ENCODE measurements at places on chromosomes 1 and 21. TPM values are rescaled to one million over a fixed set of nuclear protein-coding genes. Genes with fewer than 3 reads are reported as not detected.

- H3K4me1 ChIP-seq, result no peaks in the 10 kb centered on the region
- DNase-seq, result no peak
- H3K4me3 ChIP-seq, result no peak overlapping the region
- H3K36me3 ChIP-seq, result no peaks in the 10 kb centered on the region
- peak overlapping the region; percentile 26 for H3K27ac ChIP-seq
- H3K27me3 ChIP-seq, result no peaks in the 10 kb centered on the region
Measured at GRCh38 chr1:206930210-206930798, 8.6 kb upstream of the FCMR start.

GRCh38 chr1:30038134-30039025 is 685.0 kb downstream of the MATN1 start:
- H3K4me3 ChIP-seq, result no peak overlapping the region
- H3K36me3 ChIP-seq, result no peaks in the 10 kb centered on the region
- peaks cover 18% of the 10 kb centered on the region for H3K27me3 ChIP-seq
- no peaks in the 10 kb centered on the region for H3K4me1 ChIP-seq
- DNase-seq, result no peak
- no peak overlapping the region for H3K27ac ChIP-seq

LEPROT gene
- total RNA-seq, result 75.5 TPM

- no peak for DNase-seq
- no peak overlapping the region for H3K4me3 ChIP-seq
- H3K4me1 ChIP-seq, result no peaks in the 10 kb centered on the region
- H3K36me3 ChIP-seq, result no peaks in the 10 kb centered on the region
- H3K27me3 ChIP-seq, result no peaks in the 10 kb centered on the region
- no peak overlapping the region for H3K27ac ChIP-seq
Measured at GRCh38 chr1:90605070-90605469, 112.0 kb downstream of the BARHL2 start.

GRCh38 chr1:53890522-53890941 is 935 bp upstream of the YIPF1 start:
- peak overlapping the region; percentile 86 for H3K27ac ChIP-seq
- H3K4me3 ChIP-seq, result peak overlapping the region; percentile 89
- H3K27me3 ChIP-seq, result no peaks in the 10 kb centered on the region
- H3K36me3 ChIP-seq, result no peaks in the 10 kb centered on the region
- H3K4me1 ChIP-seq, result no peaks in the 10 kb centered on the region

DNA sequence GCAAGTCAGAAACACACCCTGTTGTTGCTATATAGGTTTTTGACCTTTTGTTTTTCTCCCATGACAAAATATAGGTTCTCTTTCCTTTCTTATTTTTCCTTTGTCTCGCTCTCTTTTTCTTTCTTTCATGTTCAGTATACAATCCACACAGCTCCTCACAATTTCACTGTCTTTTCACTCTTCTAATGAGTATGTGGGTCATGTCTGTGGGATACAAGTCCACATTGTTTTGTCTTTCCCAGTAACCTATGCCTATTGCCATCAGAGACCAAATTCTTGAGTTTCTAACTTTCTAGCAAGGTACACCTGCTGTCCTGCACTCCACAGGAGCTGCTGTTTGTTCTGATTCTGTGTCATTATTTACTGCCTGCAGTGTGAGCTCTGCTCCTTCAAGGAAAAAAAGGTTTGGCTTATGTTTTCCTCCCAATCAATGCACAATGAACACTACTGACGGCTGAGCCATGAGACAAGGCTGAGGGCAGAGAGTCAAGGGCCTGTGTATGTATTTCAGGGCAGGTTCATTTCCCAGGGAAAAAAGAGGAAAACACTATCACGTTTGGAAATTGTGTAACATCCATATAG is 453.8 kb downstream of the NEGR1 start:
- no peak overlapping the region for H3K4me3 ChIP-seq
- H3K36me3 ChIP-seq, result no peaks in the 10 kb centered on the region
- no peaks in the 10 kb centered on the region for H3K27me3 ChIP-seq
- no peak overlapping the region for H3K27ac ChIP-seq
- no peak for DNase-seq

DNA sequence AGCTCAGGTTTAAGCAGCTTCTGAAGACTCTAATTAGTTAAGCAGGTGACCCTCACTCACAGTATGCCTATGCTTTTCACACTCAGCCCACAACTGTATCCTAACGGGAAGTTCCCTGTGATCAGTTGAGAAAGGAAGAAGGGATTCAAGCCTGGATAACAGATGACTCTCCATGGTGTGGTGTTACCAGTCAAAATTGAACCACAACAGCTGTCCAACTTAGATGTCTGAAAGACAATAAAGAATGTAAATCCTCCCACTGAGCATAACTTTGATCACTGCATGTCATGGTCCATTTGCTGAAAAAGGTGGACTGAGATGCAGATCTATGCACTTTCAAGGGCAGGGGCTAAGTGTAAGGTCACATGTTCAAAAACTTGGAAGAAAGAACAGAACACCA is 32.3 kb upstream of the DIPK1A start:
- H3K4me3 ChIP-seq, result no peak overlapping the region
- no peaks in the 10 kb centered on the region for H3K4me1 ChIP-seq
- DNase-seq, result no peak

DNA sequence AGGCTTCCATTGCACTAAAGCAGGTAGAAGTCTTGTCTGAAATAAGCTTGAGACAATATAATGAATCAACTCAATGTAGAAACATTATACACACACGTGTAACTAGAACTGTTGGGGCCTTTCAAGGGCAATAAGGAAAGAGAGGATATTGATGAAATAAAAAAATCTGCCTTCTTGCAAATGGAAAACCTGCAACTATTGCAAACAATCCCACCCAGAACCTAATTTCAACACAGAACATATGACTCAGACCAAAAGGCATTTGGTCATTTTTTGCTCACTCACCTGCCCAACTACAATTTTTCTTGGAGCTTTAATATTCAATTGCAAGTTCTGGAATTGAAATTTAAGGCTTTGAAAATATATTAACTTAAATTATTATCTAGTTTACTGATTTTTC is 900.1 kb downstream of the TTLL7 start:
- H3K4me3 ChIP-seq, result no peak overlapping the region
- no peaks in the 10 kb centered on the region for H3K27me3 ChIP-seq
- H3K4me1 ChIP-seq, result no peaks in the 10 kb centered on the region
- no peak for DNase-seq

HSPB7 gene
- total RNA-seq, result 183 TPM

CLEC20A gene
- not detected for total RNA-seq

BMP8A gene
- 0.33 TPM for total RNA-seq

GRCh38 chr1:213474054-213474453 is 423.0 kb downstream of the RPS6KC1 start:
- H3K27me3 ChIP-seq, result no peaks in the 10 kb centered on the region
- no peak overlapping the region for H3K27ac ChIP-seq
- H3K4me1 ChIP-seq, result no peaks in the 10 kb centered on the region
- DNase-seq, result no peak

- H3K4me1 ChIP-seq, result no peaks in the 10 kb centered on the region
- no peaks in the 10 kb centered on the region for H3K27me3 ChIP-seq
- no peak overlapping the region for H3K4me3 ChIP-seq
- no peaks in the 10 kb centered on the region for H3K36me3 ChIP-seq
- no peak overlapping the region for H3K27ac ChIP-seq
Measured at GRCh38 chr1:51924455-51924854, 45.9 kb upstream of the NRDC start.

DNA sequence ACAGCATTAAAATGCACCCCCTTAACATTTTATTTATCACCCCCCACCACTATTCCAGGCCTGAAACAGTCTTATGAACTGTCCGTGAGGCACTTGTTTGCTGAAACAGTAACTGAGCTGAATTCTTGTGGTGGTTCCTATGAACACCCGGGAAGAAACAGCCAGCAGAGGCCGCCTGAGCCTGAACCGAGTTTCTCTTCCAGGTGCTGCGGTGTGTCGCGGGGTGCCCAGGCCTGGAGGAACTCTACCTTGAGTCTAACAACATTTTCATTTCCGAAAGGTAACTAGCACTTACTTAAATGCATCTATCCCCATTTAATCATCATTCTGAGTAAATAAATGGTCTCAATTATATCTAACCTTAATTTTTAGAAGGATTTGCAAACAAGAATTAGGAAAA is 66.8 kb downstream of the TBCE start:
- no peak overlapping the region for H3K4me3 ChIP-seq
- no peaks in the 10 kb centered on the region for H3K36me3 ChIP-seq
- no peak overlapping the region for H3K27ac ChIP-seq
- no peaks in the 10 kb centered on the region for H3K27me3 ChIP-seq
- no peak for DNase-seq
- no peaks in the 10 kb centered on the region for H3K4me1 ChIP-seq

DNA sequence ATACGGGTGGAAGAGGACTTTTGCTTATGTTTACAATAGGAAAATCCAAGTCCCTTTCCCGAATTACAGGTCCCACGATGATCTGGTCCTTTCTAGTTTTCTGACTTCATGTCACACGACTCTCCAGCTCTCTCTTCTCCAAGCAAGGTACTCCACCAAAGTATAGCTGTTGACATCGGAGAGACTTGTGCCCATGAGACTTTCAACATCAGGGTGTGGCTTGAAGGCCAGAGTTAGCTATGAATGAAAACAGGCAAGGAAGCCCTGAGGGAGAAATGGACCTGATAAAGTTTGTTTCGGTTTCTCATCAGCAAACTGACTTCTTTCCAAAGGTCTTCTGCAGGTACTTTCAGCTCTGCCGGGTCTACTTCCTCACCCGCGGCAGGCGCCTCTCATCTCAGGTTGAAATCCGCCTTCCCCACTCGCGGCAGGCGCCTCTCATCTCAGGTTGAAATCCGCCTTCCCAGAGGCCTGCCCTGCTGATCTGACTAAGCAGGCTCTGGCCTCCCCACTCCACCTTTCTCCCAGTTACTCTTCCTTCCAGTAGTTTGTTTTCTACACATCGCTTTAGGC is 2.1 kb upstream of the PER3 start:
- peak overlapping the region; percentile 17 for H3K27ac ChIP-seq
- no peaks in the 10 kb centered on the region for H3K36me3 ChIP-seq
- no peak for DNase-seq
- no peaks in the 10 kb centered on the region for H3K4me1 ChIP-seq

DNA sequence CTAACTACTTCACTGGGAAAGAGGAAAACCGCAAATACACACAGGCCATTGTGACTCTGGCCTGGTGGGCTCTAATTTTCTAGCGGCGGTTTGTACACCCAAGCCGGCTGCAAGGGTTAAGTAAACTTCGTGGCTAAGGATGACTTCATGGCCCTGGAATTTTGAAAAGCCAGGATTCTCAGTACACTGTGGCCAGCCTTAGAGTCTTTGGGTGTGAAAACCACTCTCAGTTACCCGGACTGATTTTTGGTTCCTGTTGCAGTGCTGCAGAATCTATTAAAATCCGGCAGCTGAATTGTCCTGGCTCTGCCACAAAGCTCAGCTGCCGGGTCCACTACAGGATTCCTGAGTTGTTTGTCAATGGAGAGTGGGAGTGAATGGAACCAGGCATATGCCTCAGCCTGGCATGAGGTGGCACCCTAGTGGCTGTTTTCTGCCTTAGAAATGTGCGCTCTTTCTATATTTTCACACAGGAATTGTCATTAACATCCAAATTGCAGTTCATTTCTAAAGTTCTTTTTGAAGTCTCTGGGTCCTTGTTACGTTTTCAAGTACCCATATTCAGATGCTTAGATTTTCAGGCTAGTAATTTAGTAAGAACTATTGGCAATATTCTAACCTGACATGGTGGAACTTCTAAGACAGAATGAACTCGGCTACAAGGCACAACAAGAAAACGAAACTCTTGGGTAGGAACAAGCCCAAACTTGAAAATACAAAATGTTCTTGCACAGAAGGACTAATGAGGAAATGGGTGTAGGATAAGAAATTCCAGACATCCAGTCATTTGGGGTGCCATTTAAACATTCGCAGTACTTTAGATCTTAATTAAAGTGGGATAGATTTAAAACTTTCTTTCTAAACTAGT is 255.9 kb downstream of the NFIA start:
- H3K4me3 ChIP-seq, result peak overlapping the region; percentile 35
- H3K4me1 ChIP-seq, result no peaks in the 10 kb centered on the region
- H3K27me3 ChIP-seq, result no peaks in the 10 kb centered on the region
- H3K27ac ChIP-seq, result peak overlapping the region; percentile 81

- peaks cover 22% of the 10 kb centered on the region for H3K27me3 ChIP-seq
- H3K4me3 ChIP-seq, result no peak overlapping the region
- DNase-seq, result no peak
- H3K4me1 ChIP-seq, result no peaks in the 10 kb centered on the region
Measured at GRCh38 chr21:44290327-44291077, 4.8 kb downstream of the AIRE start.

- no peak for DNase-seq
- H3K27ac ChIP-seq, result no peak overlapping the region
- no peaks in the 10 kb centered on the region for H3K4me1 ChIP-seq
- no peaks in the 10 kb centered on the region for H3K36me3 ChIP-seq
Measured at GRCh38 chr1:115277276-115277675, 60.8 kb downstream of the NGF start.

DNA sequence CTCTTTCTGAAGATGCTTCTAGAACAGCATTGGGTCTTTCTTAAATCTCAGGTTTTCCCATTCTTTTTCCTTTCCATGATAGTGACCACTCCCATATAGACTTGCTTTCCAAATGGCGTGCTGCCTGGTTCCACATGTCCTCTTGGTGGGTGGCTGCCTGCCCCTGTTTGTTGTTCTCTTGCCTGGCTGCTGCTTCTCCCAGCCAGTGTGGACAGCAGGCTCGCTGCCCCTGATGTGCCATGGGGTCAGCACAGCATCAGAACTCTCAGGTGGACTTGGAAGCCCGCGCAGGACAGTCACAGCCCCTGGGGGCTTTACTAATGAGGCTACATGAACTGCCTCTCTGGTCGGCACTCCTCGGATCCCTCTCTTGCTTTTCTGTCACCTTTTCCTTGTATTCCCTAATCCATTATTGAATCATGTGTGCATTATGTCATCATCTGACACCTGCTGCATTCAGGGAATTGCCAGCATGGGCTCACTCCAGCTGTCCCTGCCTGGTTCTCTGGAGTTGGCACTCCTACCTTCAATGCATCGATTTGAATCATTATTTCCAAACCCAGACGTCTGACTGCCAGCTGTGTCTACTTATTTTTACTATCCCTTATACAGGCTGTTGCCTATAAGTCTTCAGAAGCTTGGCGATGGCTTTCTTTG is 100.5 kb upstream of the COA6 start:
- H3K4me1 ChIP-seq, result no peaks in the 10 kb centered on the region
- no peaks in the 10 kb centered on the region for H3K36me3 ChIP-seq
- no peaks in the 10 kb centered on the region for H3K27me3 ChIP-seq
- H3K27ac ChIP-seq, result no peak overlapping the region
- DNase-seq, result no peak

GRCh38 chr1:14017531-14017961 is 317.6 kb downstream of the PRDM2 start:
- H3K36me3 ChIP-seq, result no peaks in the 10 kb centered on the region
- no peaks in the 10 kb centered on the region for H3K27me3 ChIP-seq
- peak overlapping the region; percentile 63 for H3K27ac ChIP-seq
